Lung microvascular endothelial cell (primary cell): ENCODE measurements at places on chromosomes 2 and 18. TPM values are rescaled to one million over a fixed set of nuclear protein-coding genes. Genes with fewer than 3 reads are reported as not detected.
A peak's percentile ranks its signal among the peaks of the same experiment; 100 is the strongest.

The GYPC gene
- 393 and 773 TPM in 2 replicates for total RNA-seq

The FRZB gene
- 0.22 and 0.79 TPM in 2 replicates for total RNA-seq

DNA sequence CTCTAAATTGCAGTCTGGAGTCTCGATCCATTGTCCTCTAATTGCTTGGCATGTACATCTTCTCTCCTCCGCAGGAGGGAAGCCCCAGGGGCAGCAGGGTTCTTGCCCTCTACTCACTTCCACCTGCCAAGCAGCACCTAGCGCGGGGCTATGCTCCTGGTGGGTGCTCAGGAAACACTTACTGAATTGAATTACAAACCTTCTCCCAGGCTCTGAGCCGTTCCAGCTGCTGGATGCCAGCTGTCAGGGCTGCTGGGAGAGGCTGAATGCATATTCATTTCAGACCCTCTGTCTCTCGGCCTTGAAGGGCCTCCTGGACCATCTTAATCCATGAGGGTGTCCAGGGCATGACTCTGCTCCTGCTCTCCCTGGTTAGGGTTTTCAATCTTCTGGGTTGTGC lies 94.0 kb downstream of the CELF4 start:
- DNase-seq: no peak

The RESP18 gene
- not detected in 2 replicates for total RNA-seq

The FSHR gene
- not detected in 2 replicates for total RNA-seq

GRCh38 chr2:164710837-164711765 lies 89.8 kb upstream of the GRB14 start:
- no peak for DNase-seq

GRCh38 chr2:68417926-68418325 lies 49.2 kb downstream of the FBXO48 start:
- DNase-seq: no peak

GRCh38 chr2:192043216-192043870 lies 151.4 kb downstream of the TMEFF2 start:
- no peak for DNase-seq

DNA sequence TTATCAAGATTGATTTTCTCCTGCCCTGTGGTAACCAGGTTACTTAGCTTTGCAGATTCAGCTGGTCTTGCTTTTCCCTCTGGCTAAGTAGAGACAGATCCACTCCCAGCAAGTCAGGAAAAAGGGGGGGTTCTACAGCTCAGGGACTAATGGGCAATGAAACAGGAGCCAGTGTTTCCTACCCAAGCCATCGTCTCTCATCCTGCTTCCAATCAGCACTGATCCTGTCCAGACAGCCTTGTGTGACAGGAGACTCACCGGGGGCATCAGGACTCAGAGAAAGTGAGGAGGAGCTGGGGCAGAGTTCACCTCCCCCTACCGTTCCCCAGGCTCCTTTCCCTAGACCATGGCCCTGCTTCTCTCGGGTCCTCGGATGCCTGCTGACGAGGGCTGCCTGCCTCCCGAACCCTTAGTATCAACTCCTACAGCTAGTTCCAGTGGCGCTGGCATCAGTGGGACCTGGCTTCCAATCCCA lies 307.6 kb downstream of the ALK start:
- no peak for DNase-seq

GRCh38 chr2:177673602-177674595 lies 281.3 kb downstream of the AGPS start:
- DNase-seq: peak; percentile 2

GRCh38 chr2:45675263-45675812 lies 23.9 kb downstream of the PRKCE start:
- no peak for DNase-seq

GRCh38 chr18:8794156-8794933 lies 89.0 kb downstream of the MTCL1 start:
- peak; percentile 60 for DNase-seq

DNA sequence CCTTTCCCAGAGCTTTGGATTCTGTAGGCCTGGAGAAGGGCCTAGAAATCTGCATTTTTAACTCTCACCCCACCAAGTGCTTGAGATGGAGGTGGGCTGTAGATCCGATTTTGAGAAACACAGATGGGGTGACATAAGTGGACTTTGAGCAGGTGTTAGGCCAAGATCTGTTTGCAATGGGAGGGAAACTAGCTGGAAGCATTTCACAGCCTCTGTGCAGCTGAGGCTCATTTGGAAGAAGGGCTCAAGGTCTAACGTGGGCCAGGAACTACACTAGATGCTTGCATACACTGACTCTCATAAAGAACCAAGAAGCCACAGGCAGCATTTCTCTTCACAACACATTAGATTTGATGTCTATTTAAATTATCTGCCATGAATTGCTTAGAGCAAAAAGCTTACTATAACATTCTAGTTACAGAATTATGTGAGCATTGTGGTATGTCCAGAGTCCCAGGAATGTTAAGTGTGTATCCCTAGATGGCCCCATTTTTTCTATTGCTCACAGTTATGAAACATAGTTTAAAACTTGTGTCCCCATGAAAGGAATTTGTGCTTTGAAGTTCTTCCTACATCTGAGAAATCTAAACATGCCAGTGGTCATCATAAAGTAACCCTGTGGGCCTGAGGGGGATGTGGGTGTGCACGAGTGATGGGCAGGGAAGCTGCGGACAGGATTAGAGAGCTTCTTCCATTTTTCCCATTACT lies 77.2 kb downstream of the CD28 start:
- DNase-seq: no peak

- no peak for DNase-seq
Measured at GRCh38 chr18:51074605-51075004, 44.6 kb downstream of the SMAD4 start.

GRCh38 chr2:166653185-166653813 lies 159.2 kb upstream of the SCN7A start:
- no peak for DNase-seq

- DNase-seq: no peak
Measured at GRCh38 chr18:57030417-57030816, 116.5 kb upstream of the BOD1L2 start.

DNA sequence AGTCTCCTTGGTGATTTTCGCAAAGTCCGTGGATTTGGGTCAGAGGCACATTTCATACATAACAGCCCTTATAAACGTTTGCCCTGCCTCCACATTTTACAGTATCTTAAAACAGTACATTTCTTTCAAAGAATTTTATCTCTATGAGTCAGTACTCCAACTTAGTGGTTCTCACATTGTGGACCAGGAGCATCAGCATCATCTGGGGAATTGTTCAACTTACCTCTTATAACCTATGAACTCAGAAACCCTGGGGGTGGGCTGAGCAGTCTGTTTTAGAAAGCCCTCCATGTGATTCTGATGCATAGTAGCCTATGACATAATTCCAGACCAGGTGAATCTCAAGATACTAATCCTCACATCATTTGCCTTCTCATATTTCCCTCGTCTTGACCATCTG lies 12.4 kb downstream of the SUPT7L start:
- DNase-seq: no peak

DNA sequence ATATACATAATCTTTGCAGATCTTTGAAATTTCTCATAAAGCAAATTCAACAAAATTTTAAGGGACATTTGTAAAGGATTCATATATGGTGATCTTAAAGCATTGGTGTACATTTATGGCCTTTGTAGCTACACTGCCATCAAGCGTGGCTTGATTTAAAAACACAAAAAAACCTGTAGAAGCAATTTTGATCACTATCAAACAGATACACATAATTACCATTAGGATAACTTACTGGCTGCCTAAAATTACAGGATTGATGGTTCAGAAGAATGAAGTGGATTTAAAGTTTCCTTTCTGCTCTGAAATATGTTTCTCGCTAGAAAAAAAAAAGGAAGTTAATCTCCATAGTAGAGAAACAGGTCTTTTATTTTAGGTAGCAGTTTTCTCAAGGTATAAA lies 31.4 kb downstream of the MAPRE2 start:
- no peak for DNase-seq

- no peak for DNase-seq
Measured at GRCh38 chr2:221437056-221437455, 135.0 kb downstream of the EPHA4 start.

The COLEC11 gene
- total RNA-seq: under 0.01 and 0.40 TPM in 2 replicates

The SLC19A3 gene
- not detected in 2 replicates for total RNA-seq

- DNase-seq: no peak
Measured at GRCh38 chr2:30705056-30705455, 102.2 kb downstream of the CAPN13 start.

The SH3YL1 gene
- total RNA-seq: 11.1 and 13.7 TPM in 2 replicates

DNA sequence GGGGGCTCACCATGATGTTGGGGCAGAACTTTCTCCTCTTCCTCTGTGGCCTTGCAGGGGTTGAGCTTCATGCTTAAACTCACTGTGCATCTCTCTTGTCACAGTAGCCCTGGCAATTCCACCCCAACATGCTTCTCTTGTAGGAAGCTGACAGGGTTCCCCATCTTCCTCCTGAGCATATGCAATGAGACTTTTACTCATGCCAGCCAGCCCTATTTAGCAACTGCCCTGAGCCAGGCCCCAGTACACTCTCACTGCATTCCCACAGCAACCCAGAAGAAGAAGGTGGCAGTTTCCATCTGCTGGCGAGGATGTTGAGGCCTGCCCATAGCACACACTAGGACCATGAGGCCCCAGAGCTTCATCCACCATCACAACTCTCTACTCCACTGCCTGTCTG lies 72.2 kb upstream of the TEX51 start:
- no peak for DNase-seq

DNA sequence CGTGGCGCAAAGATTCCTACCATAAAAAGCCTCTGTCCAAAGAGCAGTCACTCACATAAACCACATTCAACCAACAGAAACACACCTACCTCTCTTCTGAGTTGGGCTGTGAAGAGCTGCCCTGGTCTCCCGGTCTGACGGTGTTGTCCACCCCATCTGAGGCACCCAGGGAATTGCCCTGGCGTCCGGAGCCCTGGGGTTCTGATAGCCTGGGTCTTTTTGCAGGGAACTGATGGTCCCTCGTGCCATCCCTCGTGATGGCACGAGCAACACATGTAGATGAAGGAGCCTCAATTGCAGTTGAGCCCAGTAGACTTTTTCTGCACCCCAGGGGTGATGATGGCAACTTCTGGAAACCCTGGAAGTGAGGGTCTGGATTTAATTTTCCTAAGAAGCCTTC lies 13.8 kb downstream of the HJURP start:
- no peak for DNase-seq
